ENCODE measurements at places on chromosomes 6 and 20. TPM values are rescaled to one million over a fixed set of nuclear protein-coding genes. Genes with fewer than 3 reads are reported as not detected.

COL19A1 gene
- total RNA-seq, result not detected

- DNase-seq, result peak; percentile 64
These were observed 6.1 kb downstream of the TRIM10 start for GRCh38 chr6:30154709-30155519.

SCUBE3 gene
- total RNA-seq, result 0.60 TPM

- DNase-seq, result peak; percentile 56
These were observed 32.4 kb upstream of the TCP11 start for GRCh38 chr6:35173427-35174087.

- DNase-seq, result no peak
These were observed 213.6 kb downstream of the RNGTT start for GRCh38 chr6:88749849-88750248.

- peak; percentile 28 for DNase-seq
These were observed 15.8 kb downstream of the SPTLC3 start for GRCh38 chr20:13024596-13024995.

DNA sequence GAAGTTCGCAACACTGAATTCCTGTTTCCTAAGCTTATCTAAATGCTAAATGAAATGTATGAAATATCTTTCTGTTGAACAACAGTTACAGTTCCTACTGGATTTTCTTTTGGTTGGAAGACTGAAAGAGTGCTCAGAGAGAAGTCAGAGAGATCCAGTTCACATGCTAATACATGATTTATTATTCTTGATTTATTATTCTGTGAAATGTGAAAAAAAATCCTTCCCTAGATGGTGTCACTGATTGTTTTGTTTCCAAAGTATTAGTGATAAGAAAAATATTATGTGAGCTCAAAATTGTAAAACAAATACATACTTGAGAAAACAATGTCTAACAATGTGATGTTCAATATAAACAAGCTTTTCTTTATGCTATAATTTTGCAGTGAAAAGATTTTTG lies 42.1 kb downstream of the ADGRG6 start:
- no peak for DNase-seq
